Tibial nerve (tissue), 4 donors: ENCODE measurements at places on chromosomes 13 and 19.

GRCh38 chr19:15780610-15781418, 6.6 kb upstream of the OR10H5 start:
- peak; percentile 16 for DNase-seq

GRCh38 chr19:50461066-50461875, 15.0 kb upstream of the EMC10 start:
- peak; percentile 48 for DNase-seq

- no peak for DNase-seq
These were observed 929.8 kb upstream of the SLITRK1 start for GRCh38 chr13:84812078-84812477.

DNA sequence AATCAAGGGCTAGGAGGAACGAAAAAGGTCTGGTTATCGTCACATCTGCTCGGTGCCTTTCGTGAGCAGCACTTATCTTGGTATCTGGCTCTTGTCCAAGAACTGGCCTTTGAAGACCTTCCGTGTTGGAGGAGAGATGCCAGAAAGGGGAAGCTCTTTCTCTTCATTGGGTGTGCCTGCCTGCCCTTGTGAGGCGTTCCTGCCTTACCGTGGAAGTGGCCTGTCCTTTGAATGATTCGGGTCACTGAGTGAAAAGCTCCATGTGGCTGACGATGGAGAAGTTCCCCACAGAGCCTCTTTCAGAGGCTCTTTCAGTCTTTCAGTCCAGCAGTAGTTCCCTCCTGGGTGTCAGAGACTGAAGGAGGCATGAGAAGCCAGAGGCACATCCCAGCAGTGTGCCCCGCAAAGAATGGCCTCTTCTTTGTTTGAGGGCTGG, 121.5 kb upstream of the SLC10A2 start:
- DNase-seq = no peak

DNA sequence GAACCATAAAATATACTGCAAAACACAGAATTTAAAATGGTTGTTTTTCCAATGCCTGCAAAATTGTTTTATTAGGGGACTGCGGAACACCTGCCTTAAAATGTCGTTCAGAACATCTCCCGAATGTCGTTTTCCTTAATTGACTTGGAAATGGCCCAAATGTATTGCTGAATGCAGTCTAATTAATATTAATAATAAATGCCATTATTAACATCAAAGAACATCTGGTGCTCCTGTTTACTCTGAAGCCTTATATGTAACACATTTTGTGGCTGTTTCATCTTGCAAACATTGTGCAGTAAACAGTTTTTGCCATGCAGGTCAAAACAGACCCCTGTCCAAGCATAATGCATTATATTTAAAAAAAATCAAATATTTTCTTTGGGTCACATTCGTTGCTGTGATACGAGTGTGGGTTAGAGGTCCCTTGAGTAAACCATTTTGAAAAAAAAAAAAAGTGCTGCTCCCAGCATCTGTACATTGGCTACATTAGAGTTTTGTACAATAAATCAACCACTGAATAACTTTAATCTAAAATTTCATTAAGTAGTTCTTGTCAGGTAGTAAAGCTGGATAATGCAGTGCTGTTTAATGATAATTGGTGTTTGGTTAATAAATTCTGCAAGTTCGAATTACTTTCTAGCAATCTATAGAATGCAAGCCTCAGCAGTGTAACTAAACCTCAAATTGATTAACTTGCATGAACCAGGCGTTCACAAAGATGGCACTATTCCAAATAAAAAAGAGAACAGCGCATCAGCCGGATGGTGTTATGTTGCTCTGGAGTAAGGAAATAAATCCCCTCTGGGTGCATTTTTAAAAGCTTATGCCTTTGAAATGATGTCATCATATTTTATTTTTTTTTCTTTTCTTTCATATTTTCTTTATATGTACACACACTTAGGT, 140.2 kb downstream of the ZNF536 start:
- no peak for DNase-seq

- no peak for DNase-seq
These were observed 13.5 kb downstream of the GNA11 start for GRCh38 chr19:3107658-3108057.

GRCh38 chr13:103099722-103100293, 33.6 kb upstream of the SLC10A2 start:
- DNase-seq = no peak

- DNase-seq = no peak
These were observed 161.6 kb downstream of the RNF17 start for GRCh38 chr13:24925318-24926231.

DNA sequence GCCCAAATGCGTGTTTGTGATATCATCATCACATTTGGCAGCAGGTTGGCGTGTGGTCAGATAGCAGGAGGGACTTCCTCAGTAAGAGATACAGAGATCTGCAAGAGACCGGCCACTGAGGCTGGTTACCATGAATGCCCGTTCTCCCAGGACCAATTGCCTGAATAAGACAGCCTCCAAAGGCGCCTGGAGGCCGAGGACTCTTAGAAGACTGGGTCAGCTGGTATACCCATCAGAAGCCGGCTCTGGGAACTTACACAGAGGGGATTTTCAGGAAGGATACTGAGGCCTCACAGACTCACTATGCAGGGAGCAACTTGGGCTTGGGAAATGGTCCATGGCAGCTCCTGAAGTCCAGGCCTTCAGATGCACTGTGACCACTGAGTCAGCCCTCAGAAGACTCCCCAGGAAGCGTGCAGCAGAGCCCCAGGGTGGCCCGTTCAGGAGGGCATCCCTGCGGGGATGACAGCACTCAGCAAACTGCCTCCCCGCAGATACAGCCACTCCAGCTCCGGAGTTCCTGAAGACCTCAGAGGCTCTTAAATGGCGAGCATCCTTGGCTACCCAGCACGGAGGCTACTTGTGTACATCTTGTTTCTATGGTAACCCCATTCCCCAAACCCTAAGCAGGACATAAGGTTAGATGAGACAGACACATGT, 26.4 kb upstream of the VSTM2B start:
- DNase-seq = no peak

GRCh38 chr19:11481534-11482383, 913 bp upstream of the ELAVL3 start:
- no peak for DNase-seq

GRCh38 chr13:34020388-34020787, 202.4 kb downstream of the RFC3 start:
- DNase-seq = no peak

DNA sequence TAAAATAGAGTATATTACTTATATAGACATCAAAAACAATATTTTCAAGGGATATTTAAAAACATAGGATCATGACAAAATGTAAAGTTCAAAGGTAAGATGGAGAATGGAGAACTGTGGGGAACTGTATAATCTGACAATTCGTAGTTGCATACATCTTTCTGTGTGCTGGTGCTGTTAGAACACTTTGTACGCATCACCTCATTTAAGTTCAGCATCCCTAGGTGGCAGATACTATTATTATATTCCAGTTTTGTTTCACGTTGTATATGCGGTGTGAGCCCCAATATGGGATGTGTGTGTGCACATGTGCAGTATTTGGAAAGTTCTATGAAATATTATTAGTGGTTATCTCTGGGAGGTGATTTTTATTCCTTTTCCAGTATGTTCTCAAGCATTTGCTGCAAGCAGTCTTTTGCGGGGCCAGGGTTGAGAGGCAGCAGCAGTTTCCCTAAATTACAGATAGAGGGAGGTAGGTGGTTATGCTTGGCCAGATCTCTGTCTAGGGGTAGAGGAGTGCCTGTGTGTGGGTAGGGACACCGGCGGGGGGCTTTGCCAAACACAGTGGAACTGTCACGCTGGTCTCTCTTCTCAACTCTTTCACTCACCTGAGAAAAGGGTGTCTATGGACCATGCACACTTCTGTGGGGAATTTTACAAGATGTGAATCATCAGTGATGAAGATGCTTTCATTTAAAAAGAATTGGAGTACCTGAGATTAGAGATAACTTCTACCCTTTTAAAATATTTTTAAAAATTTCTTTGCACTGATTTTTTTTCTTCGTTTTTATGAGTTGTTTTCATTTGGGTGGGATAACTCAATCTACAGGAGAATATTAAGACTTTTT, 55.6 kb upstream of the ALOX5AP start:
- no peak for DNase-seq

GRCh38 chr19:53664152-53664551, 32.4 kb downstream of the DPRX start:
- no peak for DNase-seq

DNA sequence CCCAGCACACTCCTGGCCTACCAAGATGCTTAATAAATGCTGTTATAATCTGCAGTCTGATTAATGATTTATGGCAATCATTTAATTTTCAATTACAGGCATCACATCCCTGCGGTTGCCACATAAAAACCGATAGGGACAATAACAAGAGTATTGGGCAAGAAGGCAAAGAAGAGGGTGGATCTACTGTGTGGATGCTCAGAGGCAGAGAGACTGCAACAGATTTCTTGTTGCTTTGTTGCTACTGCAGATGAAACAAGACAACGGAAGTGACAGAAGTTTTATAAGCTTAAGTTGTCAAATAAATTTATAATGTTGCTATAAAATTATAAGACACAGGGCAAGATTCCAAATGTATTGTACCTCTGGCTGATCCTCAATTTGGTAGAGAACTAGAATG, 154.8 kb downstream of the ABCC4 start:
- DNase-seq = no peak

DNA sequence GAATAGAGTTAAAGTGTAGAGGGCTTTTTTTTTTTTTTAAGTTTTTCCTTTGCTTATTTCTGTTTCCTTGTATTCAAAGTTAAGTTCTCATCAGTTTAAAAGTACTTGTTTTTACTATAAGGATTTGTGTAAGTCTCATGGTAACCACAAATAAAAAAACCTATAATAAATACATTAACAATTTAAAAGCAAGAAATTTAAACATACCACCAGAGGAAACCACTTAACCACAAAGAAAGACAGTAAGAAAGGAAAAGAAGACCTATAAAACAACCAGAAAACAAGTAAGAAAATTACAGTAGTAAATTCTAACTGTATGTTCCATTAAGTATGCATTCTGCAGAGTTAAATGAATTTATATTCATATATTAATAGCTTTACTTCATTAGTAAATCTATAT, 999.1 kb upstream of the ATXN8OS start:
- no peak for DNase-seq

DNA sequence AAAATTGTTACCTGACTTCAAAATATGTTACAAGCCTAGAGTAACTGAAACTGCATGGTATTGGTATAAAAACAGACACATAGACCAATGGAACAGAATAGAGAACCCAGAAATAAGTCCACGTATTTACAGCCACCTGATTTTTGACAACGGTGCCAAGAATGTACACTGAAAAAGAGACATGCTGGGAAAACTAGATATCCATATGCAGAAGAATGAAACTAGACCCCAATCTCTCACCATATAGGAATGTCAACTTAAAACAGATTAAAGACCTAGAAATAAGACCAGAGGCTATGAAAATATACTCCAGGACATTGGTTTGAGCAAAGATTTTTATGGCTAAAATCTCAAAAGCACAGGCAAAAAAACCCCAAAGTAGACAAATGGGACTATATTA, 76.5 kb downstream of the LATS2 start:
- no peak for DNase-seq

- DNase-seq = no peak
These were observed 539 bp downstream of the DAPK3 start for GRCh38 chr19:3970313-3970807.

- DNase-seq = no peak
These were observed 46.5 kb upstream of the TFDP1 start for GRCh38 chr13:113537909-113538688.

- no peak for DNase-seq
These were observed 3.0 kb upstream of the PGLYRP1 start for GRCh38 chr19:46025835-46026234.

- no peak for DNase-seq
These were observed 35.2 kb downstream of the C13orf46 start for GRCh38 chr13:113938716-113939115.

DNA sequence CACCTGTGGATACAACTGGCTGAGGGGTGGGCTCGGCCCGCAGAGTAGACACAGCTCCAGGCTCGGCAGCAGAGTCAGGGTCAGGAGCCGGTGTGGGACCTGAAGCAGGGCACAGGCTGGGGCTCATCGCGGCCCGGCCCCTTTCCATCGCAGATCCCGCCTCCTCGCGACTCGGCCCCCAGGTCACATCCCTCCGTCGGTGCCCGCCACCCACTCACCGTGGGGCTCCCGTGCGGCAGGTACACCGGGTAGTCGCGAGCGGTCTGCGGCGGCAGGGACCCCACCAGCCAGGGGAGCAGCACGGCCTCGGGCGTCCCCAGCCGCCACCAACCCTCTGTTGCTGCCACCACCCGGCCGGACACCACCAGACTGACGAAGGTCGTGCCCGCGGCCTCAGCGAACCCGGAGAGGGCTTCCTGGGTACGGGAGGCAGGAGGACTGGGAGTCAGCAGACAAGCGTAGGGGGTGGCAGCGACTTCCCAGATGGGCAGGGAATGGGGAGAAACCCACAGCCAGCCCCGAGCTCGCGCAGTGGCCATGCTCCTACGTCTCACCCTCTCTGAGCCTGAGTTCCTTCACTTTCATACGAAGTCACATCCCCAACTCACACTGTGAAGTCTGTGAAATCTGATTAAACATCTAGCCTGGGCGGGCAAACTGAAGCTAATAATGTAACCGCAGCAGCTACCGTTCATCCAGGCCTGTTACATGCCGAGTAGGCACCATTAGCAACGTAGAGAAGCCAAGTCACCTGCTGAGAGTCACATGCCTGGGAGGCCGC, 3.7 kb downstream of the FUZ start:
- peak; percentile 47 for DNase-seq

- DNase-seq = no peak
These were observed 14.7 kb downstream of the CDX2 start for GRCh38 chr13:27954406-27954851.

DNA sequence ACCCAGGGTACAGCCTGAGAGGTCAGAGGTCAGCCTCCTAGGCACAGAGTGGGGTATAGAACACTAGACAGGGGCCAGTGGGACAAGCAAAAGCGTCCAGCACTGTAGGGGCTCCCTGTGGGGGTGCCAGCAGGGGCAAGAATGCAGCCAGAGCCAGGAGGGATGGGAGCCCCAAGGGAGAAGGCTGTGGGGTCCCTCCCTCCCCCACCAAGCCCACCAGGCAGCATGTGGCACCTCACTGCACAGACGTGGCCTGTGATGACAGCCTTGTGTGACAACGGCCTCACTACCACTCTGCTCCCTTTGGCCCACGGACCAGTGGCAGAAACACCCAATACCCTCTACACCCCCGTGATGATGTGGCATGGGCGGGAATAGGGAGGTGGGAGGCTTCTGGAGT, 10.1 kb downstream of the ARMC6 start:
- no peak for DNase-seq

DNA sequence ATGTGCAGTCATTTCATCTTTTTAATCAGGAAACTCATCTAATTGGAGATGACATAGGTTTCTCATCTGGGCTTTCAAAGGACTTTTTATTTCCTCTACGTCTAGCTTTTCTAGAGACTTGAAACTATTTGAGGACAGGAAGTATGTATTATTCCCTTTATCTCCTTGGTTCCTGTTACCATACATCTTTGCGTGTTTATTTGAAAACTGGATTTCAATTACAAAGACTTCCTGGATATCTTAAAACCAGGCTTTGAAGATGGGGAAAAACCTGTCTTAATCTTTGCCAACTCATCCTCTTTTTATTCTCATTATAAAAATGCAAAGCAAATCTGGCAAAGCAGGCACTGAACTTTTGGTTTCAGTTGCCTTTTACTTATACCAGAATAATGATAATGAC, 130.5 kb downstream of the LMO7 start:
- DNase-seq = no peak
